B cell (primary cell): ENCODE measurements at places on chromosomes 16 and 17.
A peak's percentile ranks its signal among the peaks of the same experiment; 100 is the strongest.

DNA sequence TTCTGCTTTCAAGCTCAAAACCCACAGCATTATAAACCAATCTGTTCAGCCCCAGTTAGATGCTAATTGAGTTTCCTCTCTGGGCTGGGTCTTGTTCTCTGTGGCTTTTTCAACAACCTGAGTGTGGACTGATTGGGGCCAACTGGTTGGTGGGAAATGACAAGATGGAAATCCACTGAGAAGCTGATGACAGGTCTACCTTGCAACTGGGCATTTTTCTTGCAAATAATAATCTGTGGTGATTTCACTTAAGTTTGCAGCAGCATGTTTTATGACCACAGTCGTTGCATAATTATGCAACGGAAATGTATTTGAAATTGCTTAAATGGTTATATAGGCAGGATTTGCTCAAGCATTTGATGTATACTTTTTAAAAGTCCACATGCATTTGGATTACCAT lies 69.9 kb downstream of the AKAP1 start:
- no peak for DNase-seq

DNA sequence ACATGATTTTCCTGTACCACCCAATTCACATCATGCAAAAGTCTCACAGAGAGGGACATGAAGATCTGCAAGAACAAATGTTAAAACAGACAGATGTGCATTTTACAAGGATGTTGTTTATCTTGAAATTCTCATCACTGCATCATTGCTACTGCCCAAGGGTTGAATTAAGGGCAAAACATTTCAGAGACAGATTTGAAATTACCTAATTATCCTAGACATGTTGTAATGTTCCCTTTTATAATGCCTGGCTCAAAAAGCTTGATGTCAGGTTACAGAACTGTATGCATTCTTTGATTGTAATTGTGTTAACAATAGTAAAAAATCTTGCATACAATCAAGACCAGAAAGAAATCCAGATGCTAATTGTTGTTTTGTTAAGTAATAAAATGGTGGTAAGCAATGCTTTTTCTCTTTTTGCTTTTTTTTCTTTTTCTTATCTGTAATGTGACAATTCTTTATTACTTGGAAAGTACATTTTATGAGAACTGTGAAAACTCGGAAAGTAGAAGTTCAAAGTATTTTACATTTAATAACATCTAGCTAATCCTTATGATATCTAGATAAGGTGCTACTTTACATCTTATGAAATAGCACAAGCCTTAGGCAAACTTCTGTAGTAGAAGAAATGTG lies 3.6 kb upstream of the DUSP14 start:
- no peak for DNase-seq

- no peak for DNase-seq
These were observed 6.7 kb downstream of the TMC6 start for GRCh38 chr17:78121801-78122215.

GRCh38 chr17:11935734-11936406 lies 61.4 kb downstream of the ZNF18 start:
- peak; percentile 40 for DNase-seq

- peak; percentile 96 for DNase-seq
These were observed at the start of gene TENT4B for GRCh38 chr16:50152807-50153595. Gene TENT4B, plus strand, starts transcription at chr16:50153306. Its CDS starts 316 bp downstream, at chr16:50153622.

DNA sequence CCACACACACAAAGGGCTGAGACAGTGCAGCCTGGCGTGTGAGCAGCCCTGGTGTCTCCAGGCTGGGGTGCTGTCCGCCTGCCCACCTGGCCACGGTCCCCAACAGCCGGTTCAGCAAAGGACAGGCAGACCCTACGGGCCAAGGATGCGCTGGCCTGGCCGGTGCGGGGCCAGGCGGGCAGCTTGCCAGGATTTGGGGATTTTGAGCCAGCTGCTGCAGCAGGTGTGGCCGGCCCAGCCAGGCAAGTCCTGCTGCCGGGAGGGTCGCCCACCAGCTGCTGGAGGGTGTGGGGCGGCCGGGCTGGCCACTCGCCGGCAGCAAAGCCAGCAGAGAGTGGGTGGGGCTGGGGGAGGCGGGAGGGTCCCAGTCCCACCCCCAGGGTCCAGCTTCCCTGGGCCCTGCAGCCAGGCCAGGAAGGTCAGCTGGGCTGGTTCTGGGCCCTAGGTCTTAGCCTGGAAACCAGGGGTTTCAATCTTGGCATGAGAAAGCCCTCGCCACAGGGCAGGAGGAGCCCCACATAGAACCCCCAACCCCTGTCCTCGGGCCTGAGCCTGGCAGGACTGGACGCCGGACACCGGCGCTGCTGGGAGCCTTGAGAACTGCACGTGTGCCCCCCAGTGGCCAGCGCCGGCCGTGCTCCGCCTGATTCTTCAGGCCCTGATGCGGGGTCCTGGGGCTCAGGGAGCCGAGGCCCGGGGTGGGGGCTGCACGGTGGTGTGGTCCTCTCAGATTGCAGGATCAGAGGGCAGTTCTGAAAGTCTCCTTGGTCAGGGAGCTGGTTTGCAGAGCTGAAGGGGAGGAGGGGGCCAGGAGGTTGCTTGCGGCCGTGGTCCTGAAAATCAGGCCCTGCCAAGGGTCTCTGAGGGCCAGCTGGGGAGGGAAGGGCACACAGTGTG lies 17.6 kb upstream of the SSTR5 start:
- DNase-seq: no peak

DNA sequence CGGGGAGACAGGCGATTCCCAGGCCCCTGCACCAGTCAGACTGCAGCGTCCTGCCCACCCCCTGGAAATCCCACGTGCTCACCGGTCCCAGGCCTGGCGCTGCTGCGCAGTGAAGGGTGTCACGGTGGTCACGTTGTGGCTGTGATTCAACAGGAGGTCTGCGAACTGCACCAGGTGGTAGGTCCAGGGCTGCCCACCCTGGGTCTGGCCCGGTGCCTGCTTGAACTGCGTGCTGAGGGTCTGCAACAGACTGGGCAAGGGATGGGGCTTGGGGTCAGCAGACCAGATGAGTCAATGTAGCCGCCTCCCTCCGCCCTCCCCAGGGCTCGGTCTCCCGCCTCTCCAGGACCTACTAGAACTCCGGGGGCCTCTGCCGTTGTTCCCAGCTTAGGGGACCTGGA lies 7.1 kb downstream of the MYBBP1A start:
- DNase-seq: no peak

DNA sequence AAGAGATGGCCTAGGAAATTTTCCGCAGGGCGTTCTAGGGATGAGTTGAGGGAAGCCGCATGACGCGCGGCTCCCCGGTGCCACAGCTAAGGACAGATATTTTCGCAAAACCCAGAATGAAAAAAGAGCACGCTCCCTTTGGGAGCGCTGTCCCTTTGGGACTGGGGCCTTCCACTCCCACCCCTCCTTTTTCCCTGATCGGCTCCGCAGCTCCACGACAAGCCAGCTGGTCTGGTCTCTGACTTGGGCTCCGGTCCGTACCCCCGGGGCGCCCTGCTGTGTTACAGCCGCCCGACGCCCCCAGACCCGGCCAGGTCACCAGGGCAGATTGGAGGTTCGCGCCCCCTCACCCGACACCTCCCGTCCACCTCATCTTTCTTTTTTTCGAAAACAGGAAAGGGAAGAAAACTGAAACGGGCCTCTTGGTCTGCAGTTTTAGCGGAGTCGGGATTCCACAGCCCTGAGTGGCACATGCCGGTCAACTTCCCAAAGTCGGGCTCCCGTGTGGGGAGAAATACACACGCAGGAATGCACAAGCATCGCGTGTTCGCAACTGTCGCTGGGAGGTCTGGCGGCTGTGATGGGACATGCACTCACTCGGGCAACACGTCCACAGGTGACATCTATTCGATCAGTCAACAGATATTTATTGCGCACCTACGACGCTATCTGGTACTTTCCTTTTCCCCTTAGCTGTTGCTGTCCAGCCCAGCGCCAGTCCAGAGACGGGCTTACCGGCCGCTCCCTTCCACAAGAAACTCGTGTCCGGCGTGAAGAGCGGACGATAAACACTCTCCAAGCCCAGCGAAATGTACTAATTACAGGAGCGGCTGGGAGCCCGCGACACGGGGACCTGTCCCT lies 3.9 kb upstream of the SOX9 start:
- no peak for DNase-seq

- no peak for DNase-seq
These were observed 33.8 kb downstream of the ESRP2 start for GRCh38 chr16:68202091-68202519.

DNA sequence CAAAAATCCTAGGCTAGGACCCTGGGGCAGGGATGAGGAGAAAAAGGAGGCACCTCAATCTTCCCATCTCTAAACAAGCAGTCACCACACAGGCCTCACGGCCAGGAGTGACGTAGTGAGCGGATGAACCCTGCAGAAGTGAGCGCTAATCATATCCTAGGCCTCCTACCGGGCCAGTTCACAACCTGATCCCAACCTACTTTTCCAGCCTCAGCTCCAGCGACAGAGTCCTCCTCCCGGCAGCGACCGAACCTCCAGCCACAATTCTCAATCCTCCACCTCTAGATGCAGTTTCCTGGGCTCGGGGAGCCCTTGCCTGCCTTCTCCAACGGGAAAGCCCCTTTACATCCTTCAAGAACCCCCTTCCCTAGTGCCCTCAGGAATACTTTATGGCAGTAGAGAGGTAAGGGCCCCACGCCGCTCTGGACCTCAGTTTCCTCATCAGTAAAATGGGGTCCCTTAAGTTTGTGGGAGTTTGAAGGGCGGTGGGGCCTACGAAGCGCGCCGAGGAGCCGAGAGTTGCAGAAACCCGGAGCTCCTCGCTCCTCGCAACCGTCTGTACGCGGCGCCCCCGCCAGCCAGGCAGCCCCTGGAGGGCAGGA lies 1.4 kb downstream of the ZNF668 start:
- DNase-seq: no peak

DNA sequence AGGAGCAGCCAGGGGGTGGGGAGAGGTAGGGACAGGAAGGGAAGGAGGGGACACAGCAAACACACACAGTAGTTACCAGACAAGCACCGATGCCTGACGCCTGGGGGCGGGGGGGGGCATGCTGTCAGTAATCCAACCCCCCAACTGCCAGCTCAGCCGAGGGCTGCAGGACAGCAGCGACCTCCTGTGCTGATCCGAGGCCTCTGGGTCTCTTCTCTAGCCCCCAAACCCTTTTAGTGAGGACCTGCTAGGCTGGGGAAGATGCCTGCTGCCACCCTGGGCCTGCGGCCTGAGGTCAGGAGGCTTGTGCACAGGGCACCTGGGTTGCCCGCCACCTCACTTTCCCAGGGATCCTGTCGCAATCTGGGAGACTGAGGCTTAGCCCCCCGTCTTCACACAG lies 11.6 kb downstream of the FLOT2 start:
- DNase-seq: no peak

- DNase-seq: no peak
These were observed 37.1 kb upstream of the TEKT1 start for GRCh38 chr17:6868582-6868981.

DNA sequence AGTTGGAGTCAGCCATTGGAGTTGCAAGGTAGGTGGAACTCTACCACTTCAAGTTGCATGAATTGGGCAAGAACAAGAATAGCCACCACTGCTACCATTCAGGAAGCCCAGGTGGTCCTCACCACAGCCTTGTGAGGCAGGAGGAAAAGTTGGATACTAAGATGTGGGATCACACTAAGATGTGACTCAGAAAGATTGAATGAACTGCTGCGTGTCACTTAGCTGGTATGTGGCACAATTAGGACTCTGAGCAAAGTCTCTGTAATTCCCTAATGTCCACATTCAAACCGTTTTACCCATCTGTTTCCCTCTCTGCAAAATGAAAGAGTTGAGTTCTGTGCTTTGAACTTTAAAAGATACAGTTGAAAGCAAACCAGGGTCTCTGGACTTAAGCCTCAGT lies 44.7 kb upstream of the HS3ST3A1 start:
- no peak for DNase-seq

DNA sequence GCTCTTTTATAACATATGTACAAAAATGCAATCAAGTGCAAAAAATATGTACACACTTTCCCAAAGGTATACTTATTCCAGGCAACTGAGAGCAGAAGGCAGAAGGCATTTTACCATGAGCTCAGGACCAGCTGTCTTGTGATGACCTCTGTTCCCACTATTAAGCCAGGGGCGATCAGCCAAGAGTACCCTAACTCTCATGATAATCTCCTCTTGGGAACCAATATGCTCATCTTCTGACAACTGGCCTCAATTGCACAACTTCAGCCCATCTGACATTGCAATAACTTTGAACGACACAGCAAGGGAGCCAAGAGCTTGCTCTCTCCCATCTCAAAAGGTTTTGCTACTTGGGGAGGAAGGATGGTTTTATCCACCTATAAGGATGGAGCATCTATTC lies 471.9 kb downstream of the HS3ST3B1 start:
- DNase-seq: no peak

- no peak for DNase-seq
These were observed 16.4 kb downstream of the GGA3 start for GRCh38 chr17:75245011-75245410.

- DNase-seq: no peak
These were observed 120.9 kb upstream of the HS3ST2 start for GRCh38 chr16:22692916-22693637.

DNA sequence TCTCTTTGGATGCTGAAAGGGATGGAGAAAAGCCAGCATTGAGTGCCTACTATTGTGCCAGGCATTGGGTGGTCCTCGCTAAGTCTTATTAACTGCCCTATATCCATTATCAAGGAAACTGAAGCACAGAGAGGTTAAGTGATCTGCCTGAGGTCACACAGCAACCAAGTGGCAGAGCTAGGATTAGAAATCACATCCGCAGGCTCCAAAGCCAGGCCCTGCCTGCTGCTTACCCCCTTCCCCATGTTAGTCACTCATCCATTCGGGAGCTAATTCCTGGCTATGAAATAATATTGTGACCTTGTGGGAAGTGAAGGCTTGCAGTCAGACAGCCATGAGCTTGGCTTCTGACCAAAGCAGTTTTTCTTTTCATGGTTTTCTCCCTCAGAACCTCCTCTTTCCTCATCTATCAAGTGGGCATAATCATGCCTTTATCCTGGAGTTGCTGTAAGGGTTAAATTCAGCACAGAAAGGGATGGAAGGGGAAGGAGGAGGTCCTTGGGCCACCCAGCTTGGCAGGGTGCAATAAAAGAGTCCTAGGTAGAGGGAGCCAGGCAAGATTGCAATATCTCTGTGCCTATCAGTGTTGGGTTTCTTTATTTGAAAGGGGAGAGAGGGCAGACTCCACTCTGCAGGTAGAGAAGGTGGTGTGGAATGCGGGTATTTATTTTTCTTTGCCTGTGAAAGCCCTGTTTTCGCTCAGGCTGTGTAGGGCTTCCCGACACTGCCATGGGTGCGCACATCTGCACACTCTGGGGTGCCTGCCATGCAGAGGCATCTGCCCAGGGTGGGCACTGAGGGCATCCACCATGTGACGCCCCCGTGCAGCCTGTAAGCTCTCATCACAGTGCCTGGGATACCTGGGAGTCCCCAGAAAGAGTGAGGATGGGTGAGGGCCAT lies 11.3 kb downstream of the RAI1 start:
- DNase-seq: no peak

- no peak for DNase-seq
These were observed 145.2 kb downstream of the XYLT1 start for GRCh38 chr16:17325476-17326143.
